Thoracic aorta (tissue), 2 donors: ENCODE measurements at places on chromosomes 3 and 15. TPM values are rescaled to one million over a fixed set of nuclear protein-coding genes. Genes with fewer than 3 reads are reported as not detected.

GRCh38 chr3:168414149-168414548, 318.4 kb upstream of the GOLIM4 start:
- no peak for DNase-seq

The NPAP1 gene
- not detected for total RNA-seq

DNA sequence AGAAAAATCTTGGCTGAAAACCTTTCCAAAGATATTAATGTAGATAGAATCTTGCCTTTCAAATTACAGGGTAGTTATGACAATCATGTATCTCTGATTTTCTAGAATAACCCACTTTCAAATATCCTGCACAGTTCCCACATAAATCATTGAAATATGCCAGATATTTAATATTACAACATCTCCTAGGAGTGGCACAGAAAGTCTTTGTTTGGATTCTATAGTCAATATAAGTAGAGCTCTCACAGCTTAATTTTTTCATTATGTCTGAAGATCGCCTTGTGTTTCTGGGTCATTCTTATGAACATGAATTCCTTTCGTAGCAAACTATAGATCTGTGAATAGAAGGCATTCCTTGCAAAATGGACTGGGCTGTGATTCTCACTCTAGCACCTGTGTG, 5.0 kb downstream of the RARB start:
- DNase-seq, result no peak

GRCh38 chr15:26844901-26845300, 22.0 kb upstream of the GABRA5 start:
- DNase-seq, result no peak
